ENCODE measurements at places on chromosomes 4 and X.
A peak's percentile ranks its signal among the peaks of the same experiment; 100 is the strongest.

DNA sequence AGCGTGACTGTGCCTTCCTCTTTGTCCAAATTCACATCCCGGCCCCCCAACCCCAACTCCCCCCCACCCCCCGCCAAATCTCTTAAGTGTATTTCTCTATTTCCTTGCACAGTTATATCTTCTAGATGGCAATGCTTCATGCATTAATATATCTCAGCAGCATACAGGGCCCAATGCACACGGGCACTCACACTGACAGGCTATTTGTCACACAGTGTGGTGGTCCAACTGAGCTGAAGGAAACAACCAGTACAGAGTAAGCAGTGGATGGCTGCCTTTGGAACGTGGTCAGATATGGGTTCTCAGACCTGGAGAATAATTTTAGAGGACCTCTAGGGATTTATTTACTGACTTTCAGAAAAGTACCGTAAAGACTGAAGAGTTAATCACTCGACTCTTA, 681 bp downstream of the EXOC1 start:
- DNase-seq = no peak

DNA sequence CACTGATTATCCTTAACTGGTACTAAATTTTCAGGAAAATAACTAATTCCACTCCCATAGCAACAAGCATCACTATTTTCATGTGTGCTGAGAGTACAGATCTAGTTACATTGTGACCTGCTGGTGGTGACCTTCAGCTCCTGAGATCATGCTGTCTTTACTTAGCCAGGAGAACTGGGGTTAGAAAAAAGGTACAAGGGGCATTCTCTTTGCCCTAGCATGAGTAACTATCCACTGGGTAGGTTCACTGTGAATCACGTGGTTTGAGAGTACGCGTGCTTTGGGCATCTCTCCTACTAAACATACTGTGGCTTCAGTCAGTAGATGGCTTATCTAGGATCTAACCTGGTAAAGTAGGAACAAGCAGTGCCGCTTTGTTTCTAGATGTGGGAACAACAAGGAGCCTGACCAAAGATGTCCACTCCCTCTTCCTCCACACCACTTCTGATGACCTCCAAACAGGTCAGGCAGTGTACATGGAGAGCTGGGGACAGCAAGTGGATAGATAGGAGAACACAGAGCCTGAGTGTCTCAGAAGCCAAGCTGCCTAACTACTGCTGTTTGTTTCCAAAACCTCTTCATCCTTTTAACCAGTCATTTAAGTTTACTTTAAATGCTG, 90.2 kb downstream of the CBR4 start:
- DNase-seq = no peak

GRCh38 chr4:15482842-15483241, 13.2 kb downstream of the CC2D2A start:
- DNase-seq = no peak

- DNase-seq = peak; percentile 17
These were observed 150.9 kb downstream of the SPRY1 start for GRCh38 chr4:123547216-123548165.

DNA sequence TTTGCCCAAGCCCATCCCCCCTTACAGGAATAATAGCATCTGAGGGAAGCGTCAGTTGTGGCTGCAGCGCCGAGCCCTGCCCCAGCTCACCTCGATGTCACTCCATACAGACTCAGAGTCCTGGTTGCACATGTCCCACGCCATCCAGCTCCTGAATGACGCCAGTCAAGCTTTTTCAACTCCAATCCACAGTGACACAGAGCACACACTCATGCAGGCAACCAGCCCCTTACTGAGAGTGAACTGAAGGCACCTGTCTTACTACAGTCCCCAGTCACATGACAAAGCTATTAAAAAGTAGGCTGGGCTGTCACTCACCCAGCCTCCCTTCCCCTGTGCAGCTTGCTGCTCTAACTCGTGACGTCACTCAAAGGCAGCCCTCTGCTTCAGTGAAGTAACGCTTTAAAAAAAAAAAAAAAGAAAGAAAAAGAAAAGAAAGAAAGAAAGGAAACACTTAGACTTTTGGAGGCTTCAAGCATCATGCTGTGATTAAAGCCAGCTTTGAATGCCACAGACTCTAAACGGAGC, at the start of gene PPARGC1A:
PPARGC1A (minus strand) TSS at position 234 of the 528 bp plus-strand sequence; CDS start at position 144, 90 bp downstream.
- peak; percentile 65 for DNase-seq

DNA sequence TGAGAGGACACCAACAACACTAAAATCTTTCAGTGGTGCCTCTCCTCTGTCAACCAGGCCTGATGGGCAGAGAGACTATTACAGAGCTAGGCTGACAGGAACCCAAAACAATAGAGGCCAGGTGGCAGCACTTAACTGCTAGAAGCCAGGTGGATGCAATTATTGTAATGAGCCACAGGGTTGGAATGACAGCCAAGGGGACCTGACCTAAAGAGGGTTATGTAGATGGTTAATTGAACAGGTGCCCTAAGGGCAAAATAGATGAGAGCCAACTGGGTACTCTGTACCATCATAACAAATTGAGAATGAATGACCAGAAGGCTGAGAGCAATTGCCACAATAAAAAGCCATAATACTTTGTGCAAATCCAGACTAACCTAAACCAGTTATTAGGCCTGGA, 24.7 kb upstream of the FRAS1 start:
- no peak for DNase-seq

DNA sequence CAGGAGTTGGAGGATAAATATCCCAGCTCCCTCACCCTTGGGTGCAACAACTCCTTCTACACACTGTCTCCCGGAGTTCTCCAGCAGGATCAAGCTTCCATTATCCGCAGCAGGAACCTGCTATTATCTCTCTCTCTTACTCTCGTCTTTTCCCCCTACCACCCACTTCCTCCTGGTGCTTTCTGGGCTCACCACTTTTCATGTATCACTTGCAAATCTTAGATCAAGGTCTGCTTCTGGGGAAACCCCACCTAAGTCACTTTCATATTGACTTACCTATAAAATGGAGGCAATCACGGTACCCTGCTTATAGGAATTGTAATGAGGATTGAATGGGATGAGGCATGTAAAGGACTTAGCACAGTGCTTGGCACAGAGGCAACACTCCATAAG, 589.5 kb downstream of the BCOR start:
- no peak for DNase-seq

- no peak for DNase-seq
These were observed 5.4 kb upstream of the RS1 start for GRCh38 chrX:18677161-18677869.

DNA sequence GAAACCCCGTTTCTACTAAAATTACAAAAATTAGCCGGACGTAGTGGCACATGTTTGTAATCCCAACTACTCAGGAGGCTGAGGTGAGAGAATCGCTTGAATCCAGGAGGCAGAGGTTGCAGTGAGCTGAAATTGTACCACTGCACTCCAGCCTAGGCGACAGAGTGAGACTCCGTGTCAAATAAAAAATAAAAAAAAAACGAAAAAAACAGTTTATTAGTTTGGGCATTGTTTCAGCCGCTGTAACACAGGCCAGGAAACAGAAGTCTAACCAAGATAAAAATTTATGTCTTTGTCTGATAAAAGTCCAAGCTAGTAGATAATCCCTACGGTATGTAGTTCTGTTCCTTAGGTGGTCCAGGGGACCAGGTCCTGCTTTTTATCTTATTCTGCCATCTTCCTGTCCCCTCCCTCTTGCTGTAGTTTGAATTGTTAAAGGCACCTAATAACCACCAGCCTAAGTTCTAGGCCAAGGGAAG, 21.4 kb downstream of the USO1 start:
- no peak for DNase-seq

DNA sequence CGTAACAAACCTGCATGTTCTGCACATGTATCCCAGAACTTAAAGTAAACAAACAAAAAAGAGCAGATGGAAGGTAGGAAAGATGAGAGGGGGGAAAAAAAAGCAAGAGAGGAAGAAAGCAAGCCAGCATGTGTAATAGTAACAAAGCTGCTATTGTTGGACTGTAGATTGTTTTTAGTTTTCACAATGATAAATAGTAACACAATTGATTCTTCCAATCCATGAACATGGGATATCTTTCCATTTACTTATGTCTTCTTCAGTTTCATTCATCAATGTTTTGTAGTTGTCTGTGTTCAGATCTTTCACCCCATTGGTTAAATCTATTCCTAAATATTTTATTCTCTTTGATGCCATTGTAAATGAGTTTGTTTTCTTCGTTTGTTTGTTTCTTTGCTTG, 85.0 kb upstream of the TBC1D9 start:
- no peak for DNase-seq

GRCh38 chr4:45910511-45910910, 213.3 kb downstream of the GABRG1 start:
- DNase-seq = no peak
